ENCODE measurements at places on chromosomes 6 and 20. TPM values are rescaled to one million over a fixed set of nuclear protein-coding genes. Genes with fewer than 3 reads are reported as not detected.

GRCh38 chr6:65627015-65627414 lies 80.0 kb downstream of the EYS start:
- H3K4me3 ChIP-seq = no peak overlapping the region
- H3K27me3 ChIP-seq = no peaks in the 10 kb centered on the region
- no peaks in the 10 kb centered on the region for H3K36me3 ChIP-seq
- H3K27ac ChIP-seq = no peak overlapping the region

- H3K27me3 ChIP-seq = no peaks in the 10 kb centered on the region
- no peak for DNase-seq
- H3K36me3 ChIP-seq = no peaks in the 10 kb centered on the region
- H3K4me1 ChIP-seq = peaks cover 77% of the 10 kb centered on the region
Observed at GRCh38 chr6:53544217-53544469, 758 bp downstream of the GCLC start.

The SRMS gene
- not detected for total RNA-seq

DNA sequence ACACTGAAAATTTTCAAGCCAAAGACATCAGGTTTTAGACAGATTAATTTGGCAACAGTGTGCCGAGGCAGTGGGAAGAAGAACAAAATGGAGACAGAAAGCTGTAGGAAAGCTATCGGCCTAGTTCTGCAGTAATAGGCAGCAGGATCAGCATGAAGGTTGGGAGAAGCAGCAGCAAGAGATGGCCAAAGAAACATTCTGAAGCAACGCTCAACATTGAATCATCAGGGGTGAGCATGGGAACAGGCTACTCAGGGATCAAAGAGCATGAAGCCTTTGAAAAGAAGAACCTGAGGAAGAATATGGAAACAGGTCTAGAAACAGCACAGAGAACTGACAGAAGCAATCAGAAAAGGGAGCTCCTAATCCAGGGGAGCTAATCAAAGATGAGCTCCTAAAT lies 7.1 kb upstream of the DST start:
- no peak for DNase-seq
- peaks cover 33% of the 10 kb centered on the region for H3K36me3 ChIP-seq
- H3K27me3 ChIP-seq = no peaks in the 10 kb centered on the region
- no peak overlapping the region for H3K4me3 ChIP-seq

The BACH2 gene
- total RNA-seq = 4.2 TPM

DNA sequence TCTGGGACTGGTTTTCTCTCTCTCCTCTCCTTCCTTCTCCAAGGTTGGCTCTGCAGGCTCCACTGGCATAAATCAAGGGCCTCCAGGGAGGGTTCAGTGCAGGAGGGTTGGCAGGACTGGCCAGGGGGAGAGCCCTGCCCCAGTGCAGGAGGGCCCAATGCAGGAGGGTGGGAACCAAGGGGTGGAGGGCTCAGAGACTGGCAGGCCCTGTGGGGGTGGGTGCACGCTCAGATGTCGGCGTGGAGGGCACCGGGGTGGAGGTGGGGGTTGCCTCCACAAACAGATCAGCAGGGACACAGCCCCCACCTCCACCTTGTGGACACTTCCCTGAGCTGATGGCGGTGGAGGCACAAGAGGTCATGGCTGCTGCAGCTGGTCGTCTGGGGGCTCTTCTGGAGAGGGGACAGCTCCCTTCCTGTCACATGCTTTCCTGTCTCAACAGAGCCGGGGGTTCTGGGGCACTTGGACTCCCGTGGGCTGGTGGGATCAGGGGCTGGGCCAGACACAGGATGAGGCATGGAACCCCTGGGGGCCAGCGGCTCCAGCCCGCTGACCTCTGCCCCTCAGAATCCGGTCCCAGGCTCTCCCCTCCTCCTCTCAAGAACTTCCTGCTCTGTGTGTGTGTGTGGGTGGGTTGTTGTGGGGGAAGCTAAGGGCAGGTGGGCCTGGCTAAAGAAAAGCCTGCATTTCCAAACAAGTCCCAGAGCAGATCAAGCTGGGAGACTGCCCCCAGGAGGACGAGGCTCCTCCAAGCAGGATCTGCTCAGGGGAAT lies 2.7 kb upstream of the ABHD16B start:
- peaks cover 59% of the 10 kb centered on the region for H3K4me1 ChIP-seq
- no peak for DNase-seq
- no peaks in the 10 kb centered on the region for H3K27me3 ChIP-seq
- H3K36me3 ChIP-seq = peaks cover 23% of the 10 kb centered on the region

All from esophagus muscularis mucosa (tissue), 4 donors.